ENCODE measurements at places on chromosomes 11 and 22.

- peak; percentile 13 for DNase-seq
These were observed 113.7 kb downstream of the PTPRJ start for GRCh38 chr11:48093795-48094642.

- DNase-seq, result no peak
These were observed 30.8 kb downstream of the SYTL2 start for GRCh38 chr11:85779956-85780640.

DNA sequence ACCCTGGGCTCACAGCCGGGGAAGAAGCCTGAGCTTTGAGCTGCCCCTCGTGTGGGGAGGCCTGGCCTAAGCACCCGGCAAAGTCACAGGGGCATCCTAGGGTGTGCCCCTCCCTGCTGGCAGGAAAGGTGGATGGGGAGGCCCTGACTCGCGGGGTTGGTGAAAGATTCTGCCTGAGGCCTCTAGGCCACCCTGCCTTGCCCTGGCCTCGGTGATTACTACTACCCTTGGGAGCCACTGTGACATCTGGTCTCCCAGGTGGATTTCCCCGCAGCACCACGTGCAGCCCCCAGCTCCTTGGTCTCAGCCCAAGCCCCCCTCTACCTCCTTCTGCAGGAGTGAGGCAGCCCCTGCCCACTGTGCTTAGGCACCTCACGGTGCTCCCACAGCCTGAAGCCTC is 23.9 kb downstream of the GNAZ start:
- no peak for DNase-seq

DNA sequence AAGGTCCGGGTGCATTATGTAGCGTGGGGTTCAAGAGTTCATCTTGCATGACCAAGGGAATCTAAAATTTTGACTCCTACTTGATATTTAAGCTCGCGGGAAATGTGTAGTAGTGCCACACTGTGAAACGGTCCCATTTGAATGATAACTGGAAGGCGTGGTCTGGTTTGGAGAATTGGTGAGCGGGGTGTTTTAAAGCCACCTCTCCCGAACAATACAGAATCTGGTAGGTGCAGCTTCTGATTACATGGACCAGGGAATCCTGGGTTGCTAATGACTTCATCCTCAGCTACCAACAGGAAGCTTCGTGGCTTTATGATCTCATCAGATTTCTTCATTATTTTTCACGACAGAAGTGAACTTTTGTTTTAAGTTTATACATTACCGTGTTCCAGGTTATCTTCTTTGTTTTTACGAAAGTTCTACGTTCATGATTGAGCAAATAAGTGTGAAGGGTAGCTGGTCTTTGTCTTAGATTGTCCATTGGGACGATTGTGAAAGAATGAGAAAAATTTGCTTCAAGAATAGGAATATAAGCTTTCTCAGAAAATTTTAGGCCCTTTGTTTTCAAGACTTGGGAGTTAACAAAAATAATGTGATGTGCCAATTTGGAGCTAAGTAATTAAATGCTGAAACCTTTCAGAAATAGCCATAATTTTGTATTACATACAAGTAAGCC is 1.7 kb downstream of the QSER1 start:
- peak; percentile 44 for DNase-seq

- no peak for DNase-seq
These were observed 1.4 kb downstream of the MRGPRF start for GRCh38 chr11:69011624-69012091.

- DNase-seq, result no peak
These were observed 44.0 kb downstream of the MRTFA start for GRCh38 chr22:40592352-40593113.

GRCh38 chr11:60512651-60513225 is 2.5 kb upstream of the MS4A13 start:
- no peak for DNase-seq

DNA sequence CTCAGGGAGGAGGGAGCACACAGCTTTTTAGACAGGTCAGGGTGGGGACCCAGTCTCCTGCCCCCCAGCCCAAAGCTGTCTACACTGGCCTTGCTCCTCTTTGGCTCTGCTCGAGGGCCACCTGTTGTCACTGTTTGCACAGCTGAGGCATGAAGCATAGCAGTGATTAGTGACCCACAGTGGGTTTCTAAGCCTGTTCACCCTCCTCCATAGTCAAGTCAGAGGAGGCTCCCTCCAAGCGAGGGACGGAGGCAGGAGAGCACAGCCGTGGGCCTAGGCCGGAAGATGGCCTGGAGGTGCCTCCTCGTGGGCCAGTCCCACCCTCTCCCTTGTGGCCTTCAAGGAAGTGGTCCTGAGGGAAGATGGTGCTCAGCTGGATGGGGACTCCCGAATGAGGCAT is 241.1 kb downstream of the GRIK4 start:
- no peak for DNase-seq

GRCh38 chr11:105000797-105001196 is 22.2 kb downstream of the CASP5 start:
- DNase-seq, result peak; percentile 69

Measured in CD4-positive, alpha-beta T cell treated with Interleukin-21 for 1 hour (primary cell).